ENCODE measurements at places on chromosomes 12 and 14.

DNA sequence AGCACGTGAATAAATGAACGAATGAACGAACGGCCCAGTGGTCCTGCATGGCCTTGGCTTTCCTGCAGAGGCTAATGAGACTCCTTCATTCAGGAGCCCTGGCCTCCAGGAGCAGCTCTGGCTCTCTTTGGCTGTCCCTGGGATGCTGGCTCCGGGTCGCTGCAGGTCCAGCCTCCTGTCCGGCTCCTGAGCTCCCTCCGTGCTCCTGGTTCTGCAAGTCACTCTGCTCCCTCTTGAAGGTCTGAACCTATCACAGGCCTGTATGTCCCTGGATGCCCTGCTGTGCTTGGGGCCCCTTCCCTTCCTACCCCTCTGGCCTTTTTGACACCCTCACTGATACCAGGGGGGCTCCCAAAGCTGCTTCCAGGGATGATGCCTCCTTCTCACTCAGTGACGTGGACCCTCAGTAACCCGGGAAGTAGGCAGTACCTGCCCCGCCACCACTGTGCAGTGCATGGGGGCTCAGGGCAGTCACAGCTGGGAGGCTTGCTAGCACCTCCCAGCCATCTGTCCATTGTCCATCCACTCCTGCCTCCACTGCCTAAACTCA is 133.7 kb upstream of the C14orf180 start:
- DNase-seq, result no peak

- DNase-seq, result no peak
Observed at GRCh38 chr12:50145439-50145838, 21.7 kb downstream of the CERS5 start.

- no peak for DNase-seq
Observed at GRCh38 chr14:74693191-74693590, 19.7 kb downstream of the AREL1 start.

DNA sequence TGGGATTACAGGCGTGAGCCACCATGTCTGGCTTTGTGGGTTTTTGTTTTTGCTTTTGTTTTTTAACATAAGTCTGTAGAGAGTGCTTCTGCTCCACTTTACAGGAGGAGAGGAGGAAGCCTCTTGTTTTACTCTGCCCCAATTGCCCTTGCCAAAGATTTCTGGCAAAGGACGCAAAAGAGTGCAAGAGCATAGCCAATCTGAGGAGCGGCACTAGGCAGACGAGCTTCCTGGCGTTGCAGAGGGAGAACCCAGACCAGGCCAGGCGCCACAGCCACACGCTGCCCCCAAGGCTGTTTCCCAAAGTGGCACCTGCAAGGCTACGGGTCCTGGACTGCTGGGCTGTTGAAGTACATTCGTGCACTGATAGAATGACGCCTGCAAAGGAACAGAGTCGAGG is 96.2 kb downstream of the BBS10 start:
- DNase-seq, result no peak

GRCh38 chr14:51298895-51299294 is 58.8 kb downstream of the TMX1 start:
- DNase-seq, result no peak

- DNase-seq, result peak; percentile 31
Observed at GRCh38 chr12:117192057-117192456, 1.8 kb upstream of the FBXO21 start.

- no peak for DNase-seq
Observed at GRCh38 chr12:82898441-82898840, 211.7 kb downstream of the TMTC2 start.

DNA sequence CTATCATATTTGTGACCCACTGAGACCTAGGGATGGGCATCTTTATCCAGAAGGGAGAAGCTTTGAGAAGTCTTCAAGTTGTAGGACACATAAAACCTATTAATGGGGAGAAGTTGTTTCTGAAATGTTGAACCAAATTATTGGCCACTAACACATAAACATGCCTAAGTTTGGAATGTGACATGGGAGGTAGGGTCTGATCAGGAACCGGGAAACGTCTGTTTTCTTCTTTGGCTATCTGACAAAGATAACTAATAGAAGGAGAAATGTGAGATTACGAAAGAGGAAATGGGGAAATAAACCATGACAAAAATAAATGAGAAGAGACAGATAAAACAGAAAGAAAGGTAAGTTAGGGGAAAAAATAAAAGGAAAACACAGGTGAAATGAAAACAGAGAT is 425.2 kb downstream of the EGLN3 start:
- no peak for DNase-seq

DNA sequence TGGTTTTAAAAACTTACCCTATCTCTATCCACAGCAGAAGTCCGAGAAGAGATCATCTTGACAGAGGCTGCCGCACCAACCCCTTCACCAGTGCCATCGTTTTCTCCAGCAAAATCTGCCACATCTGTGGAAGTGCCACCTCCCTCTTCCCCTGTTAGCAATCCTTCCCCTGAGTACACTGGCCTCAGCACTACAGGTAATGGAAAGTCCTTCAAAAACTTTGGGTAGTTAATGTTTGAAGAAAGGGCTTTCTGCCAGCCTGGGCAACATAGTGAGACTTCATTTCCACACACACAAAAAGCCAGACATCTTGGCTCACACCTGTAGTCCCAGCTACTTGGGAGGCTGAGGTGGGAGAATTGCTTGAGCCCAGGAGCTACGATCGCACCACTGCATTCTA is 41.6 kb upstream of the RIC8B start:
- no peak for DNase-seq

- no peak for DNase-seq
Observed at GRCh38 chr12:4432878-4433744, 12.5 kb downstream of the FGF6 start.

- DNase-seq, result no peak
Observed at GRCh38 chr12:69991690-69992288, 166.8 kb downstream of the MYRFL start.

- no peak for DNase-seq
Observed at GRCh38 chr12:95551913-95552516, 739 bp upstream of the USP44 start.

GRCh38 chr12:81146228-81147225 is 68.6 kb downstream of the ACSS3 start:
- no peak for DNase-seq

DNA sequence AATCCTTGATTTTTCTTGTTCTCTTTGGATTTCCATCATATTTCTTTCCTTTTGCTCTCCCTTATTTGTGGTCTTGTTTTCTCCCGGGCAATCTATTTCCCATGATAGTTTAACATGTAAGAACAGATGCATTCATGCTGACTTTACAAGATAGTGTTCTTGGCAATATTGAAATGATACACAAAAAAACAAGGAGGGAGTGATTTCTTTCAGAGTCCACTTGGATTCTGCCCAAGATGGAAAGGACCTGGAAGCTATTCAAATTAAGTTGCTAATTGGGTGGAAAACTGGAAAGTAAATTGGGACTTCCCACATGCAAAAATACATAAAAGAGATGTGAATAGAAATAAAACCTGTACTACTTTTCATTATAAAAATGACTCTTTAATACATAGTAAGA is 14.4 kb upstream of the YARS2 start:
- no peak for DNase-seq

- no peak for DNase-seq
Observed at GRCh38 chr14:65184032-65184764, 81.9 kb upstream of the MAX start.

GRCh38 chr14:57846596-57846995 is 19.3 kb downstream of the SLC35F4 start:
- DNase-seq, result no peak

GRCh38 chr12:19830446-19830845 is 391.2 kb downstream of the AEBP2 start:
- DNase-seq, result no peak

GRCh38 chr14:38559711-38560110 is 303.8 kb upstream of the CLEC14A start:
- DNase-seq, result no peak

DNA sequence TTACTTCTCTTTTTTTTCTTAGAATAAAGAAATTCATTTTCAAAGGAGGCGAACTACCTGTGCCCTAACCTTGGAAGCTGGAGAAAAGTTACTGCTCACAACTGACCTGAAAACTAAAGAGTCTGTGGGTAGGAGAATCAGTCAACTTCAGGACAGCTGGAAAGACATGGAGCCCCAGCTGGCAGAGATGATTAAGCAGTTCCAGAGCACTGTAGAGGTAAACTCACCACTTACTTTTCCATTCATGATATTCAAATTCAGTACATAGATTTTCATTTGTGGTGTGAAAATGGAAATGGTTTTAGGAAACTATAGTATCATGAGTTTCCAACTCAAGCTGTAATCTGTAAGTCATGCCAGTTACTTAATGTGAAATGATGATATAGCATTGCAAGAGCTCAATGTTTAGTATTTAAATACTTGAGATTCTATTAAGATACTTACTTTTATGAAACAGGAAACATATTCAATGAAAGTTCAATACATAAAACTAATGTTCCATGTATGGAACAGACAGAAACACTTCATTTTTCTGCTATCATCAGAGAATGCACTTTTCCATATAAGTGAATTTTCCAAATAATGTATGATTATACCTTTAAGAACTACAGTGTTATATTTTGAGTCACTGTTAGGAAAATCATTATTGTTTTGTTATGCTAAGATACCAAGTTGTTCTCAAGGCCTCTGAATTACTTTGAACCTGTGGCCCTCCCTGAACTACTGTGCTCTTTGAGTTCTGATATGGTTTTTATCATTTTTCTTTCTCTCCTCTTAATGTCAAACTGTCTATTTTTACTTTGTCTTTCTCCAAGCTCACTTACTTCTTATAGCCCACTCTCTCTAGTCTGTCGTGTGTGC is 119.0 kb downstream of the ESR2 start:
- no peak for DNase-seq

GRCh38 chr12:128083132-128083729 is 183.7 kb upstream of the TMEM132C start:
- DNase-seq, result no peak

GRCh38 chr14:71566276-71566675 is 366.0 kb upstream of the RGS6 start:
- peak; percentile 44 for DNase-seq

DNA sequence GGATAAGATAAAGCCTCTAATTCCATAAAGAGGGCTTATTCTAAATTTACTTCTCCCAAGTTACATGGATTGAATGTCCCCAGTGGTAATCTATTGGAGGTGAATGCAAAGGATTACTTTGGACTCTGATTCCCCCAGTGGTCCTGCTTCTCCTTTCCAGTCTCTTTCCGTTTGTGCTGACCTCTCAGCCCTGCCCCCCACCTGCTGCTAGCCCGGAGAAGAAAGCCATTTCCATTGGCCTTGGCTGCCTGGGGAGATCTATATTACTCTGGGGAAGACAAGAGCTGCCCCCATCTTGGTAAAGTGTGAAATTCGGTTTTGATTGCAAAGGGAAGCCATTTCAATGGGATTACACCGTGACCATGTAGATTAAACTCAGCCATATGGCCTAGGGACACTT is 13.3 kb downstream of the ASCL1 start:
- DNase-seq, result no peak

GRCh38 chr12:49903700-49904423 is at the start of gene FAIM2:
FAIM2 (minus strand) TSS chr12:49903900; CDS start chr12:49903792, 108 bp downstream.
- DNase-seq, result peak; percentile 40

GRCh38 chr14:79911744-79912143 is 299.6 kb downstream of the DIO2 start:
- DNase-seq, result no peak

GRCh38 chr14:85991156-85991555 is 461.2 kb downstream of the FLRT2 start:
- no peak for DNase-seq

- DNase-seq, result no peak
Observed at GRCh38 chr12:3557791-3558620, 67.0 kb downstream of the PRMT8 start.

GRCh38 chr14:64513271-64513670 is 8.7 kb downstream of the ZBTB1 start:
- no peak for DNase-seq

- DNase-seq, result no peak
Observed at GRCh38 chr14:24465368-24465767, 22.8 kb upstream of the SDR39U1 start.

GRCh38 chr12:42094277-42094676 is 50.4 kb downstream of the GXYLT1 start:
- peak; percentile 67 for DNase-seq

DNA sequence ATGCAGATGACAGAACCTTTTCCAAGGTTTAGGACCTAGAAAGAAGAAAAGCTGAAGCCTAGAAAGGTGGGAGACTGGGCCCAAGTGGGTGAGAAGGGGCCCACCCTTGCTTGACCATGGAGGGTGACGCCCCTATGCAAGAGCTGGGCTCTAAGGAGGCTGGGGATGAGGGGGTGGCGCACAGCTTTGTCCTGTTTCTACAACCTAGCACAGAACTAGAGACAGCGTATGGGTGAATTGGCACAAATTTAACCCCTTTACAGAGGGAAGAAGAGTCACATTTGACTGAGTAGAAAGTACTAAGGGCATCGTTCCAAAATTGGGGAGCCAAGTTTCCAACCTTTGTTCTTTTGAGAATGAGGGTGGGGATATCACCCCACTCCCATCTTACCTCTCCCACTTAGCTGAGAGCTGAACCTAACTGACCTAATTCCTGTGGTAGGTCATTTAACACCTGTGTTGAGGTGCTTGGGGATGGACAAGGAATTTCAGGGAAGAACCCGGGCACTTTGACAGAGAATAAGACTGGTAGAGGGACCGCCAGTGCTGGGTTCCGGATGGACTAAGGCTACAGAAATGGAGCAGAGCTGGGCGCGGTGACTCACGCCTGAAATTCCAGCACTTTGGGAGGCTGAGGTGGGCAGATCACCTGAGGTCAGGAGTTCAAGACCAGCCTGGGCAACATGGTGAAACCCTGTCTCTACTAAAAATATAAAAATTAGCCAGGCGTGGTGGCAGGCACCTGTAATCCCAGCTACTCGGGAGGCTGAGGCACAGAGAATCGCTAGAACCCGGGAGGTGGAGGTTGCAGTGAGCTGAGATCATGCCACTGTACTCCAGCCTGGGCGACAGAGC is 5.2 kb downstream of the NFKBIA start:
- DNase-seq, result no peak

DNA sequence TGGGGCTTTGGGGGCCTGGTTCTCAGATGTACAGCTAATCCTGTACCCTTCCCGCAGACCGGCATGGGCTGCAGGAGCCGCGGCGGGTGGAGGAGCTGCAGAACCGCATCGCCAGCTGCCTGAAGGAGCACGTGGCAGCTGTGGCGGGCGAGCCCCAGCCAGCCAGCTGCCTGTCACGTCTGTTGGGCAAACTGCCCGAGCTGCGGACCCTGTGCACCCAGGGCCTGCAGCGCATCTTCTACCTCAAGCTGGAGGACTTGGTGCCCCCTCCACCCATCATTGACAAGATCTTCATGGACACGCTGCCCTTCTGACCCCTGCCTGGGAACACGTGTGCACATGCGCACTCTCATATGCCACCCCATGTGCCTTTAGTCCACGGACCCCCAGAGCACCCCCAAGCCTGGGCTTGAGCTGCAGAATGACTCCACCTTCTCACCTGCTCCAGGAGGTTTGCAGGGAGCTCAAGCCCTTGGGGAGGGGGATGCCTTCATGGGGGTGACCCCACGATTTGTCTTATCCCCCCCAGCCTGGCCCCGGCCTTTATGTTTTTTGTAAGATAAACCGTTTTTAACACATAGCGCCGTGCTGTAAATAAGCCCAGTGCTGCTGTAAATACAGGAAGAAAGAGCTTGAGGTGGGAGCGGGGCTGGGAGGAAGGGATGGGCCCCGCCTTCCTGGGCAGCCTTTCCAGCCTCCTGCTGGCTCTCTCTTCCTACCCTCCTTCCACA is 7.6 kb downstream of the NR4A1 start:
- DNase-seq, result no peak

Measured in A673 (cell line).